ENCODE measurements at places on chromosomes 7 and 10. TPM values are rescaled to one million over a fixed set of nuclear protein-coding genes. Genes with fewer than 3 reads are reported as not detected.

- H3K36me3 ChIP-seq, result no peaks in the 10 kb centered on the region
- H3K4me3 ChIP-seq, result no peak overlapping the region
- DNase-seq, result no peak
- H3K27ac ChIP-seq, result no peak overlapping the region
Measured at GRCh38 chr7:4065190-4065589, 616.9 kb upstream of the FOXK1 start.

Gene TYSND1
- total RNA-seq, result 29.3 TPM

DNA sequence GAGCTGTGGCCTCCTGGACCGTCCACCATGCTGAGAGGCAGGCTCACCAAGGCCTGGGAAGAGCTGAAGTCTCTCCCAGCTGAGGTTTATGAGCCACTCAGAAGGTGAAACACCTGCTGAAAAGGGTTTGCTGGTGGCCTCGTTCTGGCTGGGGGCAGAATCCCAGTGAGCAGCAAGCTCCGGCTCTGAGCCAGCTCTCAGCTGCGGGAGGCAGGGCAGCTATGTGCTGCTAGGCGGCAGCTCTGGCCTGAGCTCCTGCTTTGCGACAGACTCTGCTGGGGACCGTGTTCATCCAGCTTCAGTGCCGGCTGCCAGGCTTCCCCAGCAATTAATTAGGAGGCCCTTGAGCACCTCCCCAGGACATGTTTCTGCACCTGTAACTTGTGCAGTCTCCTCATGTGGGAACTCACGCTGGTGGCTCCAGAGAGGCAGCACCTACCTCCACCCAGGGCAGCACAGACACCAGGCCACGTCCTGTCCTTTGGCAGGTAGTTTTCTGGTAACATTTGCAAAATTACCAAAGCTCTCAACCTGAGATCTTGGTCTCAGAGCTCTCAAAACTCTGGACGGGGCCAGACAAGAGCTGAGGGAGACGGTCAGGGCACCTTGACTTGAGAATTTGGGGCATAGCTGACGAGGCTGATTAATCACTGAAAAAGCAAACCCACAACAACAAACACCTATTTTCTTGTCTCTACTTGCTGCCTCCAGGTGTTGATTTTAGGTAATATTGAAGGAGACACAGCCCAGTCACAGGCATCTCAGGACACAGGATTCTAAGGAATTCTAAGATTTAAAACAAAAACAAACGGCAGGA is 185.0 kb downstream of the TCERG1L start:
- no peaks in the 10 kb centered on the region for H3K27me3 ChIP-seq
- no peak overlapping the region for H3K27ac ChIP-seq
- no peak overlapping the region for H3K4me3 ChIP-seq
- no peak for DNase-seq

Gene SPDYE5
- 0.29 TPM for total RNA-seq

DNA sequence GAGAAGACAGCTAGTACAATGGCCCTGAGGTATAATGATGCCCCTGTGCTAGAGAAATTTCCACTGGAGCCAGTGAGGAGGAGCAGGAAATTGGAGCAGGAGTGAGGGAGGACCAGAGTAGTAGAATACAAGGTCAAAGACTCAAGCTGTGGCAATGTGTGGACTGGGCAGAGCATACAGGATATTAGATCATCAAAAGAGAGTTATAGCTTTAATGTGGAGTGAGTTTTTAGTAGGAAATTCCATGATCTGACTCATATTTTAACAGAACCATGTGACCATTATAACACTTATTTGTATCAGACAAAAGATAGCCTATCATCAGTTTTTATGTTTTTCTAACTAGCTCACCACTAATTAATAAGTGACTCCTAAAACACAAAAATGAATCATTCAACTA is 154.1 kb downstream of the DGKB start:
- DNase-seq, result no peak
- H3K36me3 ChIP-seq, result no peaks in the 10 kb centered on the region
- no peaks in the 10 kb centered on the region for H3K4me1 ChIP-seq
- H3K27ac ChIP-seq, result no peak overlapping the region
- H3K27me3 ChIP-seq, result no peaks in the 10 kb centered on the region
- H3K4me3 ChIP-seq, result no peak overlapping the region

GRCh38 chr7:86747698-86748097 is 104.0 kb downstream of the GRM3 start:
- no peak overlapping the region for H3K4me3 ChIP-seq
- H3K36me3 ChIP-seq, result no peaks in the 10 kb centered on the region
- no peaks in the 10 kb centered on the region for H3K4me1 ChIP-seq
- DNase-seq, result no peak
- no peak overlapping the region for H3K27ac ChIP-seq

- no peaks in the 10 kb centered on the region for H3K27me3 ChIP-seq
- H3K36me3 ChIP-seq, result no peaks in the 10 kb centered on the region
- peak; percentile 67 for DNase-seq
- H3K4me1 ChIP-seq, result peaks cover 8% of the 10 kb centered on the region
Measured at GRCh38 chr7:143003393-143004051, 23.4 kb downstream of the OR9A2 start.

DNA sequence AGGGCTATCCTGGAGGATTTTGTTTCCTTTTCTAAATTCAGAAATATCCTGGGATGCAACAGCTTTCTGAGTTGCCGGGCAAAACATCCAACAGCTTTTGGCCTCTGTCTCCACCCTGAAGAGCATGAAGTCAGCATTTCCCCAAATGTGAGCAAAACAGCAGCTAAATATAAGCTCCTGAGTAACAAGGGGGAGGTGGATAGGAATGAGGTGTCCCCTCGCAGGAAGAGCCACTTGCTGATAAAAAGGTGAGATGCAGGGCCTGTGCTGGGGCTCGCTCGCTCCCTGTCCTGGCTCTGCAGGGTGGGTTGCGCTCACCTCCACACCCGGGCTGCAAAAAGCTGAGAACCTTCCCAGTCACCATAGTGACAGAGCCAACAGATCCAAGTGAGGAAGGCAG is 264.3 kb downstream of the ZEB1 start:
- no peak overlapping the region for H3K4me3 ChIP-seq
- H3K36me3 ChIP-seq, result no peaks in the 10 kb centered on the region
- no peaks in the 10 kb centered on the region for H3K27me3 ChIP-seq
- no peak for DNase-seq
- no peaks in the 10 kb centered on the region for H3K4me1 ChIP-seq

DNA sequence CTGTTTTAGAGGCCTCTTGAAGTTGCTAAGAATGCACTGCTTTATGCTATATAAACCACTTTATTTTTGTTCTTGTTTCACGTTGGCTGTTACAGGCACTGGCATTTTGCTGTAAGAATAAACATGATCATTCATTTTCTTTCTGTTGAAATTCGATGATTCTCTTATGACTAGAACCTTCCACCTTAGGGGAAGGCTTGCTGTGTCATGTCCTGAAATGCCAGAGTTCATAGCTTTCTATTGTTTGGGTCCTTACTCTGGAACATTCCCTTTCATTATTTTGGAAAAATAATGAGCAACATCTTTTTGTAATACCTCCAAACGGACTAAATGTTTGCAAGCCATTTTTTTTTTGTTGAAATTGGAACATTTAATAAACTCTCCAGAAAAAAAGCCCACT is 495.1 kb upstream of the POT1 start:
- no peaks in the 10 kb centered on the region for H3K36me3 ChIP-seq
- H3K27me3 ChIP-seq, result no peaks in the 10 kb centered on the region
- DNase-seq, result no peak
- no peaks in the 10 kb centered on the region for H3K4me1 ChIP-seq
- no peak overlapping the region for H3K4me3 ChIP-seq

GRCh38 chr10:128526791-128527375 is 400.7 kb upstream of the MKI67 start:
- H3K4me1 ChIP-seq, result no peaks in the 10 kb centered on the region
- DNase-seq, result no peak
- H3K36me3 ChIP-seq, result no peaks in the 10 kb centered on the region
- no peak overlapping the region for H3K27ac ChIP-seq
- H3K27me3 ChIP-seq, result no peaks in the 10 kb centered on the region

DNA sequence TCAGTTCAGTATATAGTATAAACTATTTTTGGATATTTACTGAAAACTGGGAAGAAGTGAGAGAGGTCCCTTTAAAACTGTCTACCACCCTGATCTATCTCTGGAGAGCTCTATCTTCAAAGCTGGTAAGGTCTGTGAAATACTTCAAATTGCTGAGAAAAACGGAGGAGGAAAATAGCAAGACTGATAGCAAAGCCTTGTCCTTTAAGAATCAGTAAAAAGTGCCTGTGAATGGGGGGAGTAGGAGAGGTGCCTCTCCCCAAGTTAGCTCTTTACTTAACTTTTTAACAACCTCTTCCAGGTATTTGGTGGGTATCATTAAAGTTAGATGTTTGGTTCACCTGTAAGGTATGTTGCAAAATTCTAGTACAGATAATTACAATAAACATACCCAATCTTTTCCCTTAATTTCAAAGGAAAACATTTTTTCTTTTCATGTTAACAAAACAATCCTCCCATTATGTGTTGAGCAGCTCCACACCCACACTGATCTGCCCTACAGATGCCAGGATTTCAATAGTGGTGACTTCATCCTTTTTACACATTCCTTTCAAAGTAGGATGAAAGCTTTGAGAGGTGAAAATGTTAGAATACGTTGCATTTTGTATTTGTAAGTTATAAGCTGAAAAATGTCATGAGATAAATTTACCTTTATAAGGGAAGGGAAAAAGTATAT is 149.2 kb downstream of the CRPPA start:
- H3K27me3 ChIP-seq, result no peaks in the 10 kb centered on the region
- no peak overlapping the region for H3K4me3 ChIP-seq
- no peaks in the 10 kb centered on the region for H3K36me3 ChIP-seq
- no peak overlapping the region for H3K27ac ChIP-seq
- no peaks in the 10 kb centered on the region for H3K4me1 ChIP-seq

DNA sequence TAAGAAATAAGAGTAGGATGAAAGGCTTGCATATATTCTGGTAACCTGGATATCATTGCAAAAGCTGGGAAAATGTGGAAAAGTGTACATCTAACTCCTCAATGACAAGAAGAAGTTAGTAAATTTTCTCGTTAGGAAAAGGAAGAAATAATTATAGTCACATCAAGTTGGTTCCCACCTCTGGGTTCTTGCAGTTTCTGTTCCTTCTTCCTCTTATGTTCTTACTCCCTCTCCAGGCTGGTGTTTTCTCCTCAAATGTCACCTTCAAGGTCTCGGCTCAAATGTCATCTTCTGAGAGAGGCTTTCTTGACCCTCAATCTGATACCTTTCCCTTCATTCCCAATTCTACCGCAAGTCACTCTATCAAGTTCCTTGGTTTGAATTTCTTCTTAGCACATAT is 64.4 kb downstream of the ENTPD1 start:
- H3K36me3 ChIP-seq, result no peaks in the 10 kb centered on the region
- no peaks in the 10 kb centered on the region for H3K4me1 ChIP-seq
- no peak overlapping the region for H3K4me3 ChIP-seq
- no peaks in the 10 kb centered on the region for H3K27me3 ChIP-seq

- no peaks in the 10 kb centered on the region for H3K27me3 ChIP-seq
- no peak overlapping the region for H3K4me3 ChIP-seq
- no peak overlapping the region for H3K27ac ChIP-seq
- no peak for DNase-seq
- no peaks in the 10 kb centered on the region for H3K4me1 ChIP-seq
Measured at GRCh38 chr10:13973742-13974141, 357.0 kb downstream of the FRMD4A start.

Gene HOXA13
- total RNA-seq, result not detected

Gene BMPER
- not detected for total RNA-seq

- no peak overlapping the region for H3K4me3 ChIP-seq
- no peaks in the 10 kb centered on the region for H3K36me3 ChIP-seq
- DNase-seq, result no peak
- H3K27me3 ChIP-seq, result no peaks in the 10 kb centered on the region
- no peaks in the 10 kb centered on the region for H3K4me1 ChIP-seq
Measured at GRCh38 chr7:121879544-121879943, 6.6 kb downstream of the PTPRZ1 start.

DNA sequence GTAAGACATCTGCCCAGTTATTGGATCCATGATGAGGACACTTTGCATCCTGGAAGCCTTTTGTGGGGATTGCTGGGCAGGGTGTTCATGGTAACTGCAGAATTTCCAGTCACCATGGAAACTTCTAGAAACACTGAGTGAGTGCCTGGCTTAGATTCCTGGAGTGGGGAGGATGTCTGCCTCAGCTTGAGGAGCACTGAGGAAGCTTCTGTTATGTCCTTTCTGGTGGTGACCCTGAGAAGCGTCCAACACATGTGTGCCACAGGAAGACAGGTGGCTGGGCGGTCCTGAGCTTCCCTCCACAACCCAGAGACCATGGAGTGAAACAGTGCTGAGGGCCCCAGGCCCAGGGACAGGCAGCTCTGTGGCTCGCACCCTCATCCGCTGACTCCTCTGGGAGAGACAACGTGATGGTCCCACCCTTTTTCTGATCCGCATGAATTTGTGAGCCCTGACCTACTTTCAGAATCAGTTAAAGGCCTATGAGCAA is 191.8 kb upstream of the CXCL12 start:
- H3K4me3 ChIP-seq, result no peak overlapping the region
- no peaks in the 10 kb centered on the region for H3K4me1 ChIP-seq
- no peak overlapping the region for H3K27ac ChIP-seq
- H3K27me3 ChIP-seq, result no peaks in the 10 kb centered on the region

GRCh38 chr7:30164567-30164966 is 29.8 kb downstream of the MTURN start:
- H3K27me3 ChIP-seq, result no peaks in the 10 kb centered on the region
- DNase-seq, result no peak
- peaks cover 15% of the 10 kb centered on the region for H3K4me1 ChIP-seq
- H3K4me3 ChIP-seq, result no peak overlapping the region
- H3K36me3 ChIP-seq, result no peaks in the 10 kb centered on the region

- no peak for DNase-seq
- no peak overlapping the region for H3K4me3 ChIP-seq
- peaks cover 17% of the 10 kb centered on the region for H3K4me1 ChIP-seq
- H3K36me3 ChIP-seq, result no peaks in the 10 kb centered on the region
- H3K27me3 ChIP-seq, result no peaks in the 10 kb centered on the region
- no peak overlapping the region for H3K27ac ChIP-seq
Measured at GRCh38 chr7:26105236-26105635, 46.8 kb upstream of the NFE2L3 start.

GRCh38 chr7:140611641-140612040 is 29.0 kb downstream of the DENND2A start:
- H3K36me3 ChIP-seq, result no peaks in the 10 kb centered on the region
- H3K27ac ChIP-seq, result no peak overlapping the region
- no peaks in the 10 kb centered on the region for H3K27me3 ChIP-seq
- no peak for DNase-seq

- H3K4me1 ChIP-seq, result no peaks in the 10 kb centered on the region
- no peak overlapping the region for H3K4me3 ChIP-seq
- no peaks in the 10 kb centered on the region for H3K36me3 ChIP-seq
- H3K27ac ChIP-seq, result no peak overlapping the region
Measured at GRCh38 chr10:63297941-63298340, 164.8 kb downstream of the NRBF2 start.

DNA sequence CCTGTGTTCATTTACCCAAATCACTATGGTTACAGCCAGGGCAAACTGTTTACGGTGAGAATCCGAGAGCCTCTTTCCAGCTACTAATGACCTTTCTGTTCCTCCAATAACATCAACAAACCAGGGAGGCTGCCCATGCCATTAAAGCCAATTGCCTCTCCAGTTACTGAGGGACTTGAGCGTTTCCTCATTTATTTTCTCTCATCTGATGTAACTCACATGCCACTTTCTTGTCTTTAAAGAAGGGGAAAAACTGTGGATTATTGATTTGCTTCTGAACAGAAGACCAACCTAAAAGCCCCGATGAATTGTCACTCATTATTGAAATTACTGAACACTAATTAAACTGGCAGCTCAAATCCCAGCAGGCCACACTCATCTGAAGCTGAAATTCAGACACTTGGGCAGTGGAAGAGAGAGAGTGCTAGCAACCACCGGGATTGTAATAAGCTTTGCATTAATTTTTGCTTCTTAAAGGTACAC is 595.8 kb upstream of the MKI67 start:
- H3K4me1 ChIP-seq, result no peaks in the 10 kb centered on the region
- DNase-seq, result no peak
- no peak overlapping the region for H3K27ac ChIP-seq
- no peaks in the 10 kb centered on the region for H3K27me3 ChIP-seq
- no peak overlapping the region for H3K4me3 ChIP-seq

Measured in CD4-positive, alpha-beta memory T cell (primary cell).